Diencephalon (tissue), 1 donor: ENCODE measurements at places on chromosomes 2 and 18. TPM values are rescaled to one million over a fixed set of nuclear protein-coding genes. Genes with fewer than 3 reads are reported as not detected.

VWC2L gene
- 30.0 TPM for total RNA-seq

IL18RAP gene
- not detected for total RNA-seq

BCL11A gene
- total RNA-seq = 71.5 TPM

NPHP1 gene
- total RNA-seq = 12.9 TPM

CTIF gene
- total RNA-seq = 65.3 TPM

FOXI3 gene
- not detected for total RNA-seq

FAM237A gene
- total RNA-seq = 0.46 TPM

TP53I3 gene
- total RNA-seq = 30.0 TPM
